ENCODE measurements at places on chromosomes 12 and 14.

GRCh38 chr14:61542848-61543790 lies 152.2 kb upstream of the HIF1A start:
- no peak for DNase-seq

DNA sequence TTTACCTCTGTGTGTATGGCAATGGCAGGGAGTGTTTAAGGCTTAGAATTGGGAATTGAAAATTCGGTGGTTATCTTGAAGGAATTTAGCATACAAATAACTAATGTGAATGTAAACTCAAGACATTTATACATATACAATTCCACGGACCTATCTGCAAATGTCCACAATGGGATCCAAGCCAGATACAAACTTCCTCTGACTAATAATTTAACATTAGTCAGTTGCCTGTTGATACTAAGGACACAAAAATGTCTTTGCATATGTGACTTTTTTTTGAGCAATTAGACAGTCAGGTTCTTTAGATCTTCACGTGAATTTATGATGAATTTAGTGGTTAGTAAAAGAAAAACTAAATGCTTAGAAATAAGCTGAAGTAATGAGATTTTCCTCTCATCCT lies 40.5 kb downstream of the ESR2 start:
- no peak for DNase-seq

GRCh38 chr12:106170285-106170684 lies 31.5 kb upstream of the NUAK1 start:
- DNase-seq = no peak

DNA sequence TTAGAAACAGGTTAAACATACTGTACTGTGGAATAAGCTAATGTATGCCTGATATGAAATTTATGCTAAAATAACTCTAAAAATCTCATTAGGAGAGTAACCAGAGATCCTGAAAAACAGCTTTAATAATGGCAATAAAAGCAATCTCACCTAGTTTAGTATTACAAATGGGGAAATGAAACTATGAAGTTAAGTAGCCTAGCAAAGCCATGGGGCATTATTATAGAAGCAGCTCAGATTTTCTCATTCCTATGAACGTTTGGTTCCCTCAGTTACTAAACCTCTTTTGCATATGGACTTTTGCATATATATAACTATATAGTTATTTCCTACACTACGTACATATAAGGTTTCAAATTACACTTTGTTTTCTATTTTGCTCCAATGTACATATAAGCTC lies 25.0 kb upstream of the APPL2 start:
- DNase-seq = no peak

DNA sequence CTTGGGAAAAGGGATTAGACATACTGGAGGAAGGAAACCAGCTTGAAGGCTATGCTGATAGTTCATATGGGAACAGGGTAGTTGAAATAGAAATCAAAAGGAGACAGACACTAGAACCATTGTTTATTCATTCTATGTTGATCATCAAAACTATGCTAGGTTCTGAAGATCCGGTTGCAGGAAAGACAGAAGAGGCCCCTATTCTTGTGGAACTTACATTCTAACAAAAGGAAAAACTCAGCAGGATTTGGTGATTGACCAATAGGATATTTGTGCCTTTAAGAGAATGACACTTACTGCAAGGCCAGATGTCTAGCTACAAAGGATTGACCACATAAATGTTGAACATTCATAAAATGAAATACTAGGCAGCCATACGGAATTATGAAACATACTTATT lies 179.2 kb downstream of the AKAP6 start:
- DNase-seq = no peak

DNA sequence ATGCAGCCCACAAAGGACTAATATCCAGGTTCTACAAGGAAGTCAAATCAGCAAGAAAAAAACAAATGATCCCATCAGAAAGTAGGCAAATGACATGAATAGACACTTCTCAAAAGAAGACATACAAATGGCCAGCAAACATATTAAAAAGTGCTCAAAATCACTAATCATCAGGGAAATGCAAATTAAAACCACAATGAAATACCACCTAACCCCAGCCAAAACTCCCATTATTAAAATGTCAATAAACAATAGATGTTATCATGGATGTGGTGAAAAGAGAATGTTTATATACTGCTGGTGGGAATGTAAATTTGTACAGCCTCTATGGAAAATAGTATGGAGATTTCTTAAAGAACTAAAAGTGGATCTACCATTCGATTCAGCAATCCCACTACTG lies 25.0 kb downstream of the SLC41A2 start:
- DNase-seq = no peak

DNA sequence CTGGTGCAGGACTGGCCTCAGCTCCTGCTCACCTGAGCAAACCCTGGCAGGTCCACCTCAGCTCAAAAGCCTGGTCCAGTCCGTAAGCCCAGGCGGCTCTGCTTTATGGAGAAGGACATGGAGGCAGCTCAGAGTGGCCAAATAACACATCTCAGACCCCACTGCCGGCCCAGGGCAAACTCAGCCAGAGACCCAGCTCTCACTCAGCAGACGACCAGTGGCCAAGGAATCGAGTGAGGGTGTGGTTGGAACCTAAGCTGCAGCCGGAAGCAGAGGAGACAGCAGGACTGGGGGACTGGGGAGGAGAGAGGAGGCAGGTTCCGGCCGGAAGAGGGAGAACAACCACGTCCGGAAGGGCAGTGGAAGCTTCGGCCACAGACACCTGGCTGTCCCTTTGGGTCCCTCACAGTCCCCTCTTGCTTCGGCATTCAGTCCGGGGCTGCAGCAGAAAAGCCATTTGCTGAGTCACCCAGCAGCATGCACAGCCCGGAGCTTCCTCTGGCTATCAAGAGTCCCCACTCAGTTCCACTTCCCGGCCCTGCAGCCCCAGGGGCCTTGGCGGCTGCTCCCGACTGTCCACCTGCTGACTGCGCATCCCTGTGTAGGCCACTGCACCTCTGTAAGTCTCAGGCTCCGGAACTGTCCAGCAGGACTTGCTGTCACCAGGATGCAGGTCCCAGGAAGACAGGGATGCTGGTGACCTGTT lies 104.0 kb downstream of the CALM1 start:
- no peak for DNase-seq

GRCh38 chr12:1529862-1530591 lies 64.4 kb downstream of the FBXL14 start:
- DNase-seq = no peak

- DNase-seq = no peak
These were observed 1190.7 kb upstream of the SEL1L start for GRCh38 chr14:82724316-82724715.

GRCh38 chr12:75489613-75490210 lies 9.2 kb downstream of the GLIPR1 start:
- DNase-seq = no peak

- DNase-seq = no peak
These were observed 1.5 kb downstream of the MTERF2 start for GRCh38 chr12:106985479-106985878.

GRCh38 chr12:108519558-108519957 lies 4.5 kb downstream of the FICD start:
- DNase-seq = no peak

DNA sequence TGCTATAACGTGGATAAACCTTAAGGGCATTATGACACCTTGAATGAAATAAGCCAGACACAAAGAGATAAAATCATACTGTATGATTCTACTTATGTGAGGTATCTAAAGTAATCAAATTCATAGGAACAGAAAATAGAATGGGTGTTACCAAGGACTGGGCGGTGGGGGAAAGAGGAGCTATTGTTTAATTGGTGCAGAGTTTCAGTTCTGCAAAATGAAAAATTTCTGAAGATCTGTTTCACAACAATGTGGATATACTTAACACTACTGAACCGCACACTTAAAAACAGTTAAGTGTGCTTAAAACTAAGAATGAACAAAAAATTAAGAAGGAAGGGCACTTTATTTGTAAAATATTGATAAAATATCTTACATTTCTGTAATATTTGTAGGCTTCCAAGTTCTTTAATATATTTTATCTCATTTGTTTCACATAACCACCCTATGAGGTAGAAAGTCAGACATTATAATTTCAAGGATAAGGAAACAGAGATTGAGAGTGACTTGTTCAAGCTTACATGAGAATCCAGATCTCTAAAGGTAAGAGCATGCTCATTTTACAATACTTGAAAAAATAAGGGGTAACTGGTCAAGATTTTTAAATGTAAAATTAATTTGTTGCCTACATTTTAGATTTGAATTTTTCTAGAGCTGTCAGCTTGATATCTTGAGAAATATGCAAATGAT lies 14.9 kb downstream of the LTA4H start:
- no peak for DNase-seq

DNA sequence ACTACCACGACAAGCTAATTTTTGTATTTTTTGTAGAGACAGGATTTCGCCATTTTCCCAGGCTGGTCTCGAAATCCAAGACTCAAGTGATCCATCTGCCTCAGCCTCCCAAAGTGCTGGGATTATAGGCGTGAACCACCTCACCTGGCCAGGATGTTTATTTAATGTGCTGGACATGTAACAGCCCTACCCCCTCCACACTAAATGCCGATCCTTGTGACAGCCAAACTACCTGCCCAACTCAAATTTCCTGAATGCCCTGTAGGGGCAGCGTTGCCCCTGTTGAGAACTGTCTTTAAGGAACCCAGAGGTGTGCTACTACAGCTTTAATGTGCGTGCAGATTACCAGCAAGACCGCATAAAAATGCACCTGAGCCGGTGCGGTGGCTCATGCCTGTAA lies 48.1 kb downstream of the KCNK13 start:
- DNase-seq = no peak

DNA sequence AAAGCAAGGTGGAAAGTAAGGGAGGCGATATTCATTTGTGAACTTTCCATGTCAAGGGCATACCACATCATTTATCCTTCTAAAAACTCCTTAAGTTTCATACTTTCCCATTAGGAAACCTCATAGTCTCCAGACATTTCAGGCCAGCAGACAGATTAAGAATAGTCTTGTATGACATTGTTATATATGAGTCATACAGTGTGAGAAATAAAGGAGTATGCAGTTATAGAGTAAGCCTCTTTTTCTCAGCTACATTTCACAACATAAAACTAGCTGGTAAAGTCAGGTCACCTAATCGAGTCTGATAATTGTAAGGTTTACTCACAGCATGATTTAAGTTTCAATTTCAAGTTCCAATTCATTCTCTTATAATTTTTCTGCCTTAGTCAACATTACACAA lies 164.3 kb downstream of the GRIP1 start:
- DNase-seq = no peak

- no peak for DNase-seq
These were observed 192.3 kb downstream of the DPF3 start for GRCh38 chr14:72701605-72702004.

All from caudate nucleus (tissue), 63 donors.